ENCODE measurements at places on chromosomes 7 and 10. TPM values are rescaled to one million over a fixed set of nuclear protein-coding genes. Genes with fewer than 3 reads are reported as not detected.

Gene ADGRA1
- not detected for total RNA-seq

Gene CLCN1
- 0.08 TPM for total RNA-seq

Gene ST8SIA6
- total RNA-seq = 0.34 TPM

- DNase-seq = no peak
Observed at GRCh38 chr7:101129603-101130117, 2.8 kb downstream of the SERPINE1 start.

GRCh38 chr7:84076219-84076618 is 118.4 kb downstream of the SEMA3A start:
- no peak for DNase-seq

DNA sequence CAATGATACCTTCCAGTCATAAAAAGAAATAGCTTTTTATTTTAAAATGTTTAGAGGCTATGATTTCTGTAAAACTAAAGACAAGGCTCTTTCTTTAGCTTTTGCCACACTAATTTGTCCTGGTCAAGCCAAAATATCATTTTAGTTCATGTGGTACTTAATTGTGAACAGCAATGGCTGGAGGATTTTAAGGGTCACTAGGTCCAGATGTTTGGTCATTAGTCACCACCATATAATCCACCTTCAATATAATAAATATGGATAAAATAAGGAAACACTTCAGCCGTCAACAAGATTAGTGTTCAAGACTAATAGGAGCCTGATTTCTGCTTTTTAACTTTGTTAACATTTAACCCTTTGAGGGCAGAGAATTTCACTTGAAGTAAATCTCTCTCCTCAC is 50.0 kb upstream of the HGF start:
- no peak for DNase-seq

DNA sequence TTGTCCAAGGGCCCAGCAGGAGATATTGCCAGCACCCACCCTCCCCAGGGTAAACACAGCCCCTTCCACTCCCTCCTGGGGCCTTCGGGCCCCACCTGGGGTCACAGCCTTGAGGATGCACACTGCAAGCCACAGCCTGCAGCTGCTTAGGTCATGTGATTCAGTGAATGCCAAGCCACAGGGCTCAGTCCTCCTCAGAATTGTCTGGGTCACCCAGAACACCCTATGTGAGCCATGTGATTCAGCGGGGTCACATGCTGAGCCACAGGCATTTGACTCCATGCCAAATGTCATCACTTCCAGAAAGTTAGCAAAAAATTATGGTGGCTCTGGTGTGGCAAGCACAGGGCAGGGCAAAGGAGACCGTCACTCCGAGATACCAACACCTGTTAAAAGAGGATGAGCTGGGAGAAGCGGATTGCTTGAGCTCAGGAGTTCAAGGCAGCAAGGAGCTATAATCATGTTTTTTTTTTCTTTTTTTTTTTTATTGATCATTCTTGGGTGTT is 17.2 kb upstream of the PSAP start:
- no peak for DNase-seq
